ENCODE measurements at places on chromosomes 2 and 18.

GRCh38 chr2:164903951-164904350 is 51.4 kb downstream of the SLC38A11 start:
- DNase-seq, result no peak

DNA sequence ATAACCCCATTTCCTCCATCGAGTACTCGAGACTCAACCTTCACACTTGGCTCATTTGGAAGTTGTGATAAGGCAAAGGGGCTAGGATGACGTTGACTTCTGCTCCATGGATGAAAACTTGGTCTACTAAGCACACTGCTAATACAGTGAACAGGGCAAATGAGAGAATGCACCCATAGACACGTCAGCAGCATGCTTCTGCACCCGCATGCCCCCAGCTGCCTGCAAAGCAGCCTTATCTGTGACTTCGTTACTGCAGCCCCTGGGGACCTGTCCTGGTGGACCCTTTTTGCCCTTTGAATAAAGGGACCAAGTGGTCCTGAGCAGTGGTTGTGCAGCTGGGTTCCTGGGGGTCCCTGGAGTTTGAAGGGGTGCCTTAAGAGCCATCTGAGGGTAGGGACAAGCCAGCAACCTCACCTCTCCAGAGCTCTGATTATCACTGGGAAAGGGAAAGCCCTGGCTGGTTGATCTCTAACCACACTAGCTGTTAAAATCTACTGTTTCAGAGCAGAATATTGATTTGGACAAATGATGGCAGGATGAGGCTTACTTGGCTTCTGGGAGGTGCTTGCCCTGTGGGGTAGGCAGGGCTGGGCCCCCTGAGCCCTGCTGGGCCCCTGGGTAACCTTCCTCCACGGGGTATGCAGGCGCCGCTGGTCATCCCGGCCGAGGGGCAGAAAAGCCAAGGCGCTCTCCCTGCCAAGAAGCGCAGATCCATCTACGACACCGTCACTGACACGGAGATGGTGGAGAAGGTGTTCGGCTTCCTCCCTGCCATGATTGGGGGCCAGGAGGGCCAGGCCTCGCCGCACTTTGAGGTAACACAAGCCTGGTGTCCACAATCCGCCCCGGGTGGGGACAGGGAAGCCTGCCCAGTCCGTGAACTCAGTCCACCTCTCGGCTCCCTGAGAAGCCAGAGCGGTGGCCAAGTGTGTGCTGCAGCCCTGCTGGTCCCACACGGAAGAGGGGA is 37.6 kb upstream of the GPR17 start:
- no peak for DNase-seq

DNA sequence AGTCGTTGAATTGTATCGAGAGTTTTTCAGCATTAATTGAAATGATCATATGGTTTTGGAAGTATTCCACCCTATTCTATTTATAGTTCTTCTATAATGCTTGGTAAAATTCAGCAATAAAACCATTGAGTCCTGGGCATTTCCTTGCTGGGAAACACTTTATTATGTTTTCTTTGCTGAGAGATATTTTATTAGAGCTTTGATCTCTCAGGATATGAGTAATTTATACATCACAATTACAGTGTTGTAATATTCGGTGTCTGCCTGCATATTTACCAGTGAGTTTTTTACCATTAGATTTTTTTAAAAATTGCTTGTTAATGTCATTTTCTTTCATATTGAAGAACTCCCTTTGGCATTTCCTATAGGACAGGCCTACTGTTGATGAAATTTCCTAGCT is 402.7 kb upstream of the FSIP2 start:
- DNase-seq, result no peak

DNA sequence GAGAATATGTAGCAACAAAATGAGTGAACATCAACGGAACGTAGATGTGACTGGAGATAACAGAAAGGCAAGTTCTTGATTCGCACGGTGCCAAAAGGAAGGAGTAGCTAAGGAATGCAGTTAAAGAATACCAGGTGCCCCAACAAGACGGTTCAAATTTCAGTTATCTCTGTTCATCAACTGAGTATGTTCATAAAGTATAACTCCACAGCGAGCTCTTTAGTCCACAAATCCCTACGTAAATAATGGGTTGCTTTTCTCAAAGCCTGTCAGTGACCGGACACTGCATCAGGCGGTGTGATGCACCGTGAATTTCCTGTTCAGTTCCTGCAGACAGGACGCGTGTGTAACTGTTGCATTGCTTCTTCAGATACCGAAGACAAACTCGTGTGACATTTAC is 91.8 kb downstream of the NOL10 start:
- no peak for DNase-seq

GRCh38 chr2:22626621-22627020 is 758.4 kb upstream of the KLHL29 start:
- no peak for DNase-seq

DNA sequence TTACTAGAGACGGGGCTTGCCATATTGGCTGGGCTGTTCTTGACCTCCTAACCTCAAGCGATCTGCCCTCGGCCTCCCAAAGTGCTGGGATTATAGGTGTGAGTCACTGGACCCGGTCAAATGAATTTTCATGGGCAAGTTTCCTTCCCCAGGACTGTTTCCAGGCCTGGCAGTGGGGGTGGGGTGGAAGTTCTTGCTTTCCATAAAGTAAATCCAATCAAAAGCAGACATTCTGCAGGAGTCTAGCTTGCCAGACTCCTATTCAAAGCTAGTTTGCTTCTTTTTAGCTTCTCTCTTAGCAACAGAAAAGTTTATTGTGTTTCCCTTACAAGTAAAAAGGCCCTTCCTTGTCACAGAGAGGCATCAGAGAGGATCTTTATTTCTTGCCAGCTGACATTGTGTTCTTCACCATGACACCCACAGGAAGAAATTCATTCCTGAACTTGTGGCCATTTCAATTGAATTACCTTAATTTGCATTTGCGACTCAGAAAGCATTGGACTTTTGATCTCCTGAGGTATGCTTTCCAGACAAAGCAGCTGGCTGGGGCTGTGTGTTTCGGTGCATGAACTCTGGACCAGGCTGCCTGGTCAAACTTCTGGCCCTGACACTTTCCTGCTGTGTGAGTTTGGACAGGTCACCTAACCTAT is 37.9 kb downstream of the LYPD1 start:
- peak; percentile 52 for DNase-seq

DNA sequence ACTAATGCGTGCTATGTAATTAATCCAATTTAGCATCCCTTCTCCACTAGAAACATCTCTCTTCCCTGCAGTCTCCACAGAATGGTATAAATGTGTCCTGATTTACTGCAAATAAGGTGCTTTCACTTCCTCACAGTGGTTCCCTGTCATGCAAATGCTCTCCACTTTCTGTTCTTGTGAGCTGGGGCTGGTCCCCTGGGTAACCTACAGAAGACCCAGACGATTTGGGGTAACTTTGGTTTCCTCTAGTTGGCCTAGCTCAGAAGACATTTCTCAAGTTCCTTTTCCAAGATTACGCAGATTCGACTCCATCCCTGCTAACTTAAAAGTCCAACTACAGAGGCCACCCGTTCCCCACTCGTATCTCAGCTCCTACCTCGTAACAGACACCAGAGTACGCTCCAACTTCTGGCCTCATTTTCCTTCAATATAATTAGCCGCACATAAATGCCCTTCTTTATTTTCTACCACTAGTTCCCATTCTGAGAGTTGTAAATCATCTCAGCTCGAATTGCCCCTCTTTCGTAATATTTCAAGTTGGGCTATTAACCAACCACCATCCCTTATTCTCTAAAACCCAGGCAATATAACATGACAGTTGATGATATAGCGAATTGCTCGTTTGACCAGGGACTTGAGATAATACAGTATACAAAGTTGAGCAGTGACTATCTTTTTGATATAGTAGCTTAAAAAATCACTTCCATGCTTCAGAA is 28.8 kb upstream of the NEDD4L start:
- DNase-seq, result peak; percentile 33

GRCh38 chr18:56890632-56891031 is 239.5 kb downstream of the WDR7 start:
- no peak for DNase-seq

DNA sequence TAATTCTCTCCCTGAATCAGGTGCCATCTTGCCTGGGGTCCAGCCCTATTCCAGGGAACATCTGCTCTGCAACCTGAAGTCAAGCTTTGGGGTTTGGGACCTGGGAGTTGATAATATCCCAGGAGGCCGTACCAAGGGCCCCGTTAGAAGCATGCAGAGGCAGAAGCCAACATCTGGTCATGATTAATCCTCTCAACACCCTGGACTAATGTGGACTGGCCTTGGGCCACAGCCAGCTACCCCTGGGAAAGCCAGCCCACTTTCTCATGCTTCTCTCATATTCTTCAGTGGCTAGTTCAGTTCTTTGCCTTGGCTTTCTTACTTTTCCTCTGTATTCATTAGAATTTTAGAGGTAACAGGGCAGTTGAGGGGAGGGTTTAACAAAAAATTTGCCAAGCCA is 515.6 kb upstream of the NRP2 start:
- no peak for DNase-seq

GRCh38 chr18:76102156-76102555 is 392.9 kb downstream of the ZNF516 start:
- DNase-seq, result no peak

GRCh38 chr18:61635901-61636528 is 256.8 kb downstream of the RNF152 start:
- peak; percentile 3 for DNase-seq

DNA sequence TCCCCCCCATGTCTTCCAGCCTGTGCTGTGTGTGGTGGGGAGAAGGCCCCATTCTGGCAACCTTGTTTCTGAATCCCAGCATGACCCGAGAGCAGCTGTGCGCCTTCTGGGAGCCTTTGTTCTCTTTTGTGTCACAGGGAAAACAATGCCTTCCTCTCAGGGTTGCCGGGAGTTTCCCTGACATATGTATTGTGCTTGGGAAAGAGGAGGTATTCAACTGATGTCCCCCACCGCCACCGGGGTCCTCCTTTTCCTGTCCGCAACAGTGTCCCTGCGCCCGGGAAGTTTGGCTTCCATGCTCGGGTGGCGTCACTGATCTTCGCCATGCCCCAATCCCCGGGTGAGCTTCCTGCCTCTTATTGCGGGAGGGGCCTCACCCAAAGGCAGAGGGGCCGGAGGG is 77.5 kb upstream of the ASB18 start:
- DNase-seq, result peak; percentile 53

GRCh38 chr18:49137093-49137492 is 186.3 kb upstream of the SMAD7 start:
- DNase-seq, result no peak

DNA sequence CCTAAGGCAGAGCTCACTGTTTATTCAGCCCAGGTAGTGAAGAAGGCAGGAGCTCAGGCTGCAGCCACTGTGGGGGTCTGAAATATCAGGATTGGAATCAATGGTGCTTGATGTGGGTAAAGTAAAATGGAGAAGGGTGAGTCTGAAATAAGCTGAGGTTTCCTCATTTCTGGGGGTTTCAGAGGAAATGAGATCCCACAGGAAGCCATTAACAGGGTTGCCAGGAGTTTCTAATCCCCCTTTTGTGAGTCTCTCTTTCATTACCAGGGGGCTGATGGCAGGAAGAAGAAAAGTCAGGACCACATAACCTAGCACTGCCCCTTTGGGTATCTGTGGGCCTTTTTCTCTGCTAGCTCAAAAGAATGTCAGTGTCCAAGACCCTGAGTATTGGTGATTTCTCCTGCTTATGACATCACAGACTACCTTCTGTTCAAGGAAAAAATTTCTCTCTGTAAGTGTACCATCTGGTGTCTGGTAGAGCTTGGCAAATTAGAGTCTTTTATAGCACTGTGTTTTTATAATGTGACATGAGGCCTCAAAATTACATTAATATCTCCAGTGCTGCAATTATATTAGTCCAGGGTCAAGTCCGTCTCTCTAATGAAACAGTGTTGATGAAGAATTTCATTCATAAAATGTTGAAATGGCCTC is 56.0 kb downstream of the LBH start:
- no peak for DNase-seq

DNA sequence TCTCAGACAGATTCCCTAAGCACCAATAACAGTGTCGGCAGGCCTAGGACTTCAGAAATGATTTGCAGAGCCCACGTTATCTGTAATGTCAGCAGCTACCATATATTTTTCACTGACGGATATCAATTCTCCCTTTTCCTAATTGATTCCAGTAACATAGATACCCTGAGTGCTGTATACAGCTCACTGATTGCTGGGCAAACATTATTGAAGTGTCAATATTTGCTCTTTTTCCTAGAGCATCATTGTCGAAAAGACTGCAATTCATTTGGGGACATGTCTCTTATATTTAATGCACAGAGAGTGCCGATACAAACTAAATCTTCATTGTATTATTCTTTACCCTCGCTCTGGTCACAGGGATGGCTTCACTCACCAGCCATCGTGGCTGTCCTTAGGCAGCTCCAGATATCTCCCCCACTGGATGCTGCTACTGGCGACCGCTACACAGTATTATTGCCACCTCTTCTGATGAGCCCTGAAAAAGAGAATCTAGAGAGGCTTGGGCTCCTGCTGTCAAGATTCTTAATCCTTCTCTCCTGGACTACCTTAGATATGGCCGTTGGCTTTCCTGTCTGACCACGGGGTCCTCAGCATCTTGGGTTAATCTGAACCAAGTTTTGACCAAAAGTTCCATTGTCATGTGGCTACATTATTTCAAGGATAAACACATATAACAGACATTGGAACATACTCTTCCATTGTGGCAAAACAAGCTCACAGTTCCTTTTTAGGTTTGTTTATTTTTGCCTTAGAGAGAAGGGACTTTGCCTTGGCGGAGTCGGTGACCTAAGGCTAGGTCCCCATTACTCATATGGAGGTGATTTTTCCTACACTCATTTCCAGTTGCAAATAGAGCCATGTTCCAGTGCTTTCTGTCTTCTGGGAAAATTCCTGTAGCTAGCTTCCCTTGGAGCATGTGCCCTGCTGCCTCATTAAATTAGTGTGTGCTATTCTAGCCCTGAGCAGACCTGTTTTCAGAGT is 105.4 kb downstream of the CPO start:
- no peak for DNase-seq

DNA sequence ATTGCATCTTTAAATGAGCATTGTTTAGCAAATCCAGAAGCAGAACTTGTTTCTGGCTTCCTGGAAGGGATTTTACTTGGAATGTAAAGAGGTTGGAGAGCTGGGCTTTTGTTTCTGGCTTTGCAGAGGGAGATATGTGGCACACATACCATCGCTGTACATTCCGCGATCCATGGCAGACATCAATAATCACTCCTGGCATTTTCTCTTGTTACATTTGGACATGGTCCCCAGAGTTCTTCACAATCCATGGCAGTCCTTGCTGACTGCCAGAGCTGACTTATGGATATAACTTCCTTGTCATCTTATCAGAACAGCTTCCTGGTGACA is 445.6 kb upstream of the SPRED2 start:
- no peak for DNase-seq

- no peak for DNase-seq
Measured at GRCh38 chr2:42931146-42931817, 138.9 kb upstream of the HAAO start.

GRCh38 chr18:25243257-25243656 is 108.7 kb downstream of the ZNF521 start:
- no peak for DNase-seq

- no peak for DNase-seq
Measured at GRCh38 chr2:242019344-242019743, 149.8 kb downstream of the RTP5 start.

- DNase-seq, result no peak
Measured at GRCh38 chr2:42864641-42865280, 72.4 kb upstream of the HAAO start.

- DNase-seq, result no peak
Measured at GRCh38 chr18:55452123-55452611, 135.8 kb downstream of the TCF4 start.

Data from putamen (tissue), 1 donor.